ENCODE measurements at places on chromosomes 5 and 9. TPM values are rescaled to one million over a fixed set of nuclear protein-coding genes. Genes with fewer than 3 reads are reported as not detected.

Gene TMEM232
- total RNA-seq, result 3.0 TPM

Gene ORM1
- total RNA-seq, result not detected

Gene LCN15
- not detected for total RNA-seq

Gene GRM6
- total RNA-seq, result not detected

Gene FRMPD1
- 0.07 TPM for total RNA-seq

DNA sequence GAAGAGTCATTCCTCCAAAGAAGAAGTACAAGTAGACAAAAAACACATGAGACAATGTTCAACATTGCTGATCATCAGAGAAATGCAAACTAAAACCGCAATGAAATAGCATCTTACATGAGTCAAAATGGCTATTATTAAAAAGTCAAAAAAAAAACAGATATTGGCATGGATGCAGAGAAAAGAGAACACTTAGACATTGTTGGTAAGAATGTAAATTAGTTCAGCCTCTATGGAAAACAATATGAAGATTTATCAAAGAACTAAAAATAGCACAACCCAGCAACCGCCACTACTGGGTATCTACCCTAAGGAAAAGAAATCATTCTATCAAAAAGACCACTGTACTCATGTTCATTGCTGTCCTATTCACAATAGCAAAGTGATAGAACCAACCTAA is 157.5 kb downstream of the CHSY3 start:
- no peaks in the 10 kb centered on the region for H3K36me3 ChIP-seq
- no peaks in the 10 kb centered on the region for H3K4me1 ChIP-seq
- H3K27ac ChIP-seq, result no peak overlapping the region
- H3K4me3 ChIP-seq, result no peak overlapping the region
- no peaks in the 10 kb centered on the region for H3K27me3 ChIP-seq
- no peak for DNase-seq

GRCh38 chr5:41641621-41642020 is 131.2 kb upstream of the PLCXD3 start:
- H3K36me3 ChIP-seq, result no peaks in the 10 kb centered on the region
- no peak for DNase-seq
- H3K27me3 ChIP-seq, result no peaks in the 10 kb centered on the region
- no peak overlapping the region for H3K4me3 ChIP-seq
- H3K27ac ChIP-seq, result no peak overlapping the region
- no peaks in the 10 kb centered on the region for H3K4me1 ChIP-seq

DNA sequence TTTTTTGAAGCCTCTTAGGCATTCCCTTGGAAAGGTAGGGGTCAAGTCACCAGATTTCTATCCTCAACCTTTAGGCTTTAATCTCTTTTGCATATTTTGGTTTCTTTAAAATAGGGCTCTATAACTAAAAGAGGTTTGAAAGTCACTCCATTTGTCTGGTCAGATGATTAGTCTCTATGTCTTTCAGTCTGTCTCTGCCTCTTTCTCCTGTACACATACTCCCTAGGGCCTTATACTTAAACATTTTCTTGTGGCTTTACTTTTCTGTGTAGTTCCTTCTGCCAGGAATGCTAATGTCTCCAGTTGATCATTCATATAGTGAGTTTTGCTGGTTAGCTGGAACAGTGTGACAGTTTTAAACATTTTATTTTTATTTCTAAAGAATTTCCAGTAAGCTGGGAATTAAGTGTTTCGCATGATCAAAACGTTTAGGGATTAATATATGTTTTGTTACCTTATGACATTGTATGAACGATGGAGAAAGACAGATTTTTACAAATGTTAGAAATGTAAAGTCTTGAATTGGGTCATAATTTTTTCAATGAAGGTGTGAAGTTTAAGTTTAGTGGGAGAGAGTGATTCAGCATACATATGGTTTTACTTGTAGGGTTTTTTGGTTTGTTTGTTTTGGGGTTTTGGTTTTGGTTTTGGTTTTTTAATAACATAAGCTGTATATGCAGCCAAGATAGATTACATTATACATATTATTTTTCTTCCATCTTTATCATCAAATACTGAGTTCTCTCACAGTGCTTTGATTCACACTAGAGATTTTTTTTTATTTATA is 90.6 kb downstream of the ZCCHC7 start:
- no peaks in the 10 kb centered on the region for H3K27me3 ChIP-seq
- H3K4me1 ChIP-seq, result peaks cover 81% of the 10 kb centered on the region
- peaks cover 43% of the 10 kb centered on the region for H3K36me3 ChIP-seq

DNA sequence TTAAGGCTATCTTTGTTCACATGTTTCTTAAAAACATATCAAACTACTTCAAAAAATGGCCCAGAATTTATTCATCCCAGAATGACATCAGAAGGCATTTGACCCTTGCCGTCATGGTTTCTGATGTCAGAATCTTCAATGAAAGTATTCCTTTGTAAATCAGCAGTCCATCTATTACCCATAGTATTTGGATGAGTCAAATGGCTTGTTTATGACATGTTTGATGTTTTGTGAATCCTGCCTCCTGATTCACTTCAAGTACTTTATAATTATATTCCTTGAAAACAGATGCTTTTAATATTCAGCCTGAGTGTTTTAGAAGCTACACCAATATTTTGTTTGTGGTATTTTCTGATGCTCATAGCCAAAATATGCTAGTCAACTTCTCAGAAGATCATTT is 200.8 kb upstream of the MEF2C start:
- H3K4me1 ChIP-seq, result peaks cover 31% of the 10 kb centered on the region
- DNase-seq, result no peak
- H3K27me3 ChIP-seq, result no peaks in the 10 kb centered on the region

All from activated B cell treated with CpG ODN at 0.5 μM for 24 hours (primary cell).